WTC11 (cell line): ENCODE measurements at places on chromosomes 1 and 21. TPM values are rescaled to one million over a fixed set of nuclear protein-coding genes. Genes with fewer than 3 reads are reported as not detected.

The RHBDL2 gene
- total RNA-seq: 0.26 to 0.30 TPM (median 0.27 TPM) in 3 replicates

The NPHS2 gene
- total RNA-seq: not detected in 3 replicates

The GATAD2B gene
- total RNA-seq: 42.1 to 46.9 TPM (median 44.5 TPM) in 3 replicates

The ATF3 gene
- total RNA-seq: 12.5 to 19.4 TPM (median 14.6 TPM) in 3 replicates

The FAM177B gene
- total RNA-seq: not detected in 3 replicates

The CHI3L1 gene
- total RNA-seq: 0.24 to 0.41 TPM (median 0.27 TPM) in 3 replicates

The OR2T33 gene
- not detected in 3 replicates for total RNA-seq
